ENCODE measurements at places on chromosomes 5 and 9. TPM values are rescaled to one million over a fixed set of nuclear protein-coding genes. Genes with fewer than 3 reads are reported as not detected.

DNA sequence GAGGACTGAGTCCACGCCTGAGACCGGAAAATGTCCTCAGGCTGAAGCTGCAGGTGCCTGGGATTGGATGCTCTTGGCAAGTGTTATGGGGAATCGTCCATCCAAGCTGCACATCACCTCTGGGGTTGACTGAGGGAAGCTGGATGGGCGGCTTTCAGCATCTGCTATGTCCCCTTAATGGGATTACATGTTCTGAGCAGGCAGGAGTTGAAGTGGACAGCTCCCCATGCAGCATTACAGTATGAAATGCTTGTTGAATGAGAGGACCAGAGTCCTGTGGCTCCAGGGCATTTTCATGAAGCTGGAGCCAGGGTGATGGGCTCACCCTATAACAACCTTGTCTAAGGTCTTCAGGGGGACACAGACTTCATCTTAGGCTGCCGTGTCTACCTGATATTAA lies 270.9 kb downstream of the HSPA4 start:
- H3K4me1 ChIP-seq, result no peaks in the 10 kb centered on the region
- H3K27me3 ChIP-seq, result no peaks in the 10 kb centered on the region
- H3K36me3 ChIP-seq, result no peaks in the 10 kb centered on the region
- H3K4me3 ChIP-seq, result no peak overlapping the region

LCN15 gene
- total RNA-seq, result not detected

DNA sequence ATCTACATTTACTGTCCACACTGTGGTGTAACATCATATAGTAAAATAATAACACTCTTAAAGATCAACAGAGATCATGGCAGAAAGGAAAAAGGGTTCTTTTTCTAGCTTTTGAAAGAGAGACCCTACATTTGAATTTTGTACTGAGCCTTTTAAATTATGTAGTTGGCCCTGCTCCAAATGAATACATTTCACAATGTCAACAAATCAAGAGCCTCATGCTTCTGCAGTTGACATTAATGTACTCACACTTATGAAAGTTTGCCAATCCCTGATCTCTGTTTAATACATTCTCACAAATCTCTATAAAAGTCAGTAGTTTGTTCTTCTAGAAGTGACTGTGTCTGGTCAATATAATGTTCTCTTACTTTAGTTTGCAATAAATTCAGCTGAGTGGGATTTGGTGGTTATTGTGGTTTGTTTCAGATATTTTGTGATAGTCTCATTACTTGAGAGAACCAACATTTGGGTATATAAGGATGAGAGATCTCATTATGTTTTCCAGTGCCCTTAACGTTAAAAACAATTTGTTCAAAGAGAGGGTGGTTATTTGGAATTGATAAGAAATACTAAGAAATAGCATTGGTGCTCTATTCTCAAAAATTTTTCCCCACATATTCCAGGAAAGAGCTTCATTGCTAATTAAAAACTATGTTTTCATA lies 277.8 kb upstream of the FTMT start:
- H3K27me3 ChIP-seq, result no peaks in the 10 kb centered on the region
- no peaks in the 10 kb centered on the region for H3K36me3 ChIP-seq
- no peak for DNase-seq
- no peak overlapping the region for H3K4me3 ChIP-seq
- H3K4me1 ChIP-seq, result no peaks in the 10 kb centered on the region

DNA sequence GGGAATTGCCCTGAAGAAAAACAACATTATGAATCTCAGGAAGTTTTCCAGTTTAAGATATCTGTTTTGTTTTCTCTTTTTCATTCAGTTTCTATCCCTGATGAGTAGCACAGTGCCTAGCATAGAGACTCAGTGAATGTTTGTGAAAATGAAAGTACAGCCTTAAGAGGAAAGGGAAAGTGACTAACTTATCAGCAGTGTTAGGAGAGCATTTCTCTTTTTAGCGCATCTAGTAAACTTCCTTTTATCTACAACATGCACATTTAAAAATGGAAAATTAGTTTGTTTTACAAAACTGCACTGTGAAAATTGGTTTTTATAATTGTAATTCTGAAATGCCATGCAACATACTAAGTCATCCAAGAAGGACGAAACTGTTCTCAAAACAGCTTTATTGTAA lies 110.8 kb downstream of the SMARCA2 start:
- H3K36me3 ChIP-seq, result no peaks in the 10 kb centered on the region
- no peak overlapping the region for H3K4me3 ChIP-seq
- H3K27ac ChIP-seq, result no peak overlapping the region
- H3K27me3 ChIP-seq, result no peaks in the 10 kb centered on the region

DNA sequence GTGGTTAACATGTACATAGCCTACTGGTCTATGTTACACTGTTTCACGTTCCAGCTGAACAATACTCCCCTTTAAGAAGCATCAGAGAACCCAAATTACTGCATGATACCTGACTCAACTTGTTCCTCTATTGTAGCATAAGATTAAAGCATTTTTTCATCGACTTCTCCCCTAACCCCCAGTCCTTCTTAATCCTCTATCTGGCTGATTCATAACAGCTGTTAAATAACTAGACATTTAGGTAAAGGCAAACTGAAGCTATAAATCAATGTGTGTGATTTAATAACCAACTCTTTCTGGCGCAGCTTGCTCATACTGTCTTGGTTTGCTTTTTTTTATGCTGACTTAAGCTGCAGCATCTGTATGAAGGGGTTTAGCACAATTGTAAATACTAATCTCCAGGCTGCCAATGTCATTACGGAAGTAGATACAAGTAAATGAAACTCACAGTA lies 94.2 kb upstream of the MTAP start:
- no peaks in the 10 kb centered on the region for H3K4me1 ChIP-seq
- no peaks in the 10 kb centered on the region for H3K36me3 ChIP-seq
- no peak for DNase-seq
- H3K4me3 ChIP-seq, result no peak overlapping the region

IRX1 gene
- total RNA-seq, result 0.56 TPM

PCDHGC5 gene
- 0.54 TPM for total RNA-seq

DNA sequence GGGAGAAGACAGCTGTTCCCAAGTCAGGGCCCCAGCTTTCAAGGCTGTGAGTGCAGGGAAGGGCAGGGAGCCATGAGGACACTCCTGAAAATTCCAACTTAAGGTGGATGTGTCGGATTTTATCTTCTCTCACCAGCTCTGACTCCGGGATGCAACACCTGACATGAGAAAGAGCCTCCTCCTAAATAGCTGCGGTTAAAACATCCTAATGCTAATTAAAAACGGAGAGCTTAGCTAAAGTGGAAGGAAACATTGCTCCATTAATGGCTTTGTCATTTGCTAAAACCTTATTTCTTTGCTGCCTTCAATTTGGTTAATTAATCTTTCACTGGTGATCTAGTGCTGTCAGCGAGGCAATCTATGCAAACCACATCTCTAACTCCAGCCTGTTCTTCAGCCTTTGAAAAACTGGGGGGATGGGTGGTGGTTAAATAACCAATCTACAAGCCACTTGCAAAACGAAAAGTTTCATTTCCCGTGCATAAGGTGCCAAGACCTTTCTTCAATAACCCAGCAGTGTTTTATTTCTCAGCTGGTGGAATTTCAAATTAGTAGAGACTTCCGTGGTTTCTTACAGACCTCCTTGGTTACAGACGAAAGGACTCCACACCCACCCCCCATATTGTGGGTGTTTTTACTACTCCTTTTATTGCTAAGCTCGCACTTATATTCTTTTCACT lies 379.6 kb downstream of the MLLT3 start:
- no peaks in the 10 kb centered on the region for H3K27me3 ChIP-seq
- no peak for DNase-seq
- no peaks in the 10 kb centered on the region for H3K36me3 ChIP-seq
- H3K4me3 ChIP-seq, result no peak overlapping the region

- H3K4me1 ChIP-seq, result peaks cover 8% of the 10 kb centered on the region
- no peak for DNase-seq
- H3K36me3 ChIP-seq, result no peaks in the 10 kb centered on the region
- H3K27ac ChIP-seq, result no peak overlapping the region
- H3K4me3 ChIP-seq, result no peak overlapping the region
These were observed 59.1 kb upstream of the ALDH1A1 start for GRCh38 chr9:73011956-73012355.

FGF18 gene
- 0.24 TPM for total RNA-seq

DNA sequence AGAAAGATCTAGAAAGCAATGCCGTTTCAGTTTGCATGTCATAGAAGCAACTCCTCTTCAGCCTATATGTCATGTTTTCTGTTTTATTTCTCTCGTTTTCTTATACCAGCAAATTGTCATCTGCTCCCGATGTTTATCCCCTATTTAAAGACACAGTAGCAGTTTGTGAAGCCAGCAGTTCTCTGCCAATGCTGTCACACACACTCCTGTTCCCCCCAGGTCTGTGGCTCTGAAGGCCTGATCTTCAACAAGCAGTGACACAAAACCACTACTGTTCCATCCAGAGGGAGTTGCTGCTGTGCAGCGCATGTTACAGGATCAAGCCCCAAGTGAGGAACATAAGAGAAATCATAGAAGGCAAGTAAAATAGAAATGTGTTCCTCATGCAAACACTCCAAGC lies 364.1 kb upstream of the SLC30A5 start:
- no peak overlapping the region for H3K4me3 ChIP-seq
- no peak for DNase-seq
- H3K36me3 ChIP-seq, result no peaks in the 10 kb centered on the region
- H3K27ac ChIP-seq, result no peak overlapping the region
- H3K27me3 ChIP-seq, result no peaks in the 10 kb centered on the region
- H3K4me1 ChIP-seq, result peaks cover 7% of the 10 kb centered on the region

DNA sequence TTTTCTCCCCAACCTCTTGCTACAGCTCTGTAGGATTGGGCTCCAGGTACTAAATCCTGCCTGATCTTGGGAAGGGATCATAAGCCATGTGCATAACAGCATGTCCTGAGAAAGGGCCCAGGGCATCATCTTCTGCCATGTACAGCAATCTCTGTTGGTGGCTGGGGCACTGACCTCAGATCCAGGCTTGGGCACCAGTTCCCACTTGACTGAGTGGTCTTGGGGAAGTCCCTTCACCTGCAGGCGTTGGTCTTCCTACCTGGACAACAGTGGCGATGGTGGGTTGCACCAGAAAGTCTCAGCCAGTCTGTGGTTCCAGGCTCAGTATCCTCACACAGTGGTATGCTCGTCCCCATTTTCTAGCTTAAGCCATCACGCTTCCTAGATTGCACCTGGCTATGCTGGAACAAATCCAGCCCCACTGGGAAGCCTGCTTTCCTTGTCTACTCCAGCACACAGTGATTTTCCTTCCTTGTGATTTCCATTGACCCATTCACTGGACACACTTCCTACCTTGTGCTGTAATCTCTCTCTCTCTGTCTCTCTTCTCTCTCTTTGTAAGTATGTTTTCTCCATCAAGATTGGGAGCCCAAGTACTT lies 121.7 kb upstream of the PITX1 start:
- no peaks in the 10 kb centered on the region for H3K36me3 ChIP-seq
- no peak overlapping the region for H3K27ac ChIP-seq
- H3K4me3 ChIP-seq, result no peak overlapping the region
- no peaks in the 10 kb centered on the region for H3K27me3 ChIP-seq
- no peak for DNase-seq

DNA sequence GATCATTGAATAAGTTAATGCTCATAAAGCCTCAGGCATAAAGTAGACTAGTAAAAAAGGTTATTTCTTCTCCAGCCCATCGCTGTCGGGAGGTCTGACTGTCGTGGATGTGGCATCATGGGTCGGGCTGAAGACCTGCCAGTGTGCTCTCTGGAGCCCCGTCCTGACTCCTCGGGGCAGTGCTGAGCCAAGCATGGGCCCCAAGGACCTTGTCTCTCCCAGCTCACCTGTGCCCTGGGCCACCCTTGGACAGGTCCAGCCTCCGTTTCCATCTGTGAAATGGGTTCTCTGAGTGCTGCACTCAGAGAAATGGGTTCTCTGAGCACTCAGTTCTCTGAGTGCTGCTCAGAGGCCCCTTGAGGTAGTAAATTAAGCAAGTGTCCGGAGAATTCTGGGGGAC lies 269.0 kb downstream of the GADD45G start:
- no peak for DNase-seq
- no peaks in the 10 kb centered on the region for H3K4me1 ChIP-seq
- H3K36me3 ChIP-seq, result no peaks in the 10 kb centered on the region
- H3K27me3 ChIP-seq, result no peaks in the 10 kb centered on the region
- H3K4me3 ChIP-seq, result no peak overlapping the region

- H3K36me3 ChIP-seq, result no peaks in the 10 kb centered on the region
- H3K4me3 ChIP-seq, result no peak overlapping the region
- no peaks in the 10 kb centered on the region for H3K27me3 ChIP-seq
- no peak overlapping the region for H3K27ac ChIP-seq
- no peak for DNase-seq
- H3K4me1 ChIP-seq, result no peaks in the 10 kb centered on the region
These were observed 152.0 kb downstream of the MYO10 start for GRCh38 chr5:16784088-16784487.

BICD2 gene
- total RNA-seq, result 13.2 TPM

TRIM36 gene
- 0.83 TPM for total RNA-seq

GRCh38 chr5:154609251-154609650 lies 131.2 kb upstream of the HAND1 start:
- DNase-seq, result no peak
- H3K27me3 ChIP-seq, result no peaks in the 10 kb centered on the region
- H3K4me3 ChIP-seq, result no peak overlapping the region
- no peak overlapping the region for H3K27ac ChIP-seq
- no peaks in the 10 kb centered on the region for H3K4me1 ChIP-seq

IFT74 gene
- total RNA-seq, result 6.9 TPM

- no peak overlapping the region for H3K4me3 ChIP-seq
- DNase-seq, result no peak
- no peaks in the 10 kb centered on the region for H3K4me1 ChIP-seq
- H3K27ac ChIP-seq, result no peak overlapping the region
- no peaks in the 10 kb centered on the region for H3K27me3 ChIP-seq
- H3K36me3 ChIP-seq, result no peaks in the 10 kb centered on the region
These were observed 201.7 kb downstream of the BNC2 start for GRCh38 chr9:16668734-16669295.

DNA sequence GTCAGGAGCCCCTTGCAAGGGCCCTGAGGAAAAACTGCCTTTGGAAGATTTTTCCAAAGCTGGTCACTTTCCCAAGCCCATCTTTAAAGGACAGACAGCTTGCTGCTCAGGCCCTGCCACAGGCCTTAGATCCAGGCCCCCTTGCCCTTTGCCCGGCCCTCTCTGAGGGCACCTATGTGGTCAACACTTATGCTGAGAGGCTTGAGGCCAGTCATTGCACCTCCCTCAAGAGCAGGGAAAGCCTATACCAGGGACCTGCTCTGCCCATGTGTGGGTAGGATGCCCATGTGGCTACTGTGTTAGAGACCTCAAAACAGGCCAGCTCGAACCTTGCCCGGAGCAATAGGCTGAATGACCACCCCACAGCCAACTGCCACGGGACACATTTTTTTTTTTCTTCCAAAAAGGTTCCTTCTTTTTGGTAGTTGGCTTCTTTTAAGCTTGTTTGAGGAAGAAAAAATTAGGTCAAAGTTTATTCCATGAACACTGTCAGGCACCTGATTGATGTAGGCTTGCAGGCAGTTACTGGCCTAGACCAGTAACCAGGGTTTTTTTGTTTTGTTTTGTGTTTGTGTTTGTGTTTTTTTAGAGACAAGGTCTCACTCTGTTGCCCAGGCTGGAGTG lies 3.8 kb downstream of the TCF7 start:
- no peak overlapping the region for H3K4me3 ChIP-seq
- H3K27me3 ChIP-seq, result no peaks in the 10 kb centered on the region
- no peak overlapping the region for H3K27ac ChIP-seq
- DNase-seq, result no peak
- H3K36me3 ChIP-seq, result no peaks in the 10 kb centered on the region
- H3K4me1 ChIP-seq, result no peaks in the 10 kb centered on the region
